Muscle of arm (tissue), 14 donors: ENCODE measurements at places on chromosomes 2 and 18.

DNA sequence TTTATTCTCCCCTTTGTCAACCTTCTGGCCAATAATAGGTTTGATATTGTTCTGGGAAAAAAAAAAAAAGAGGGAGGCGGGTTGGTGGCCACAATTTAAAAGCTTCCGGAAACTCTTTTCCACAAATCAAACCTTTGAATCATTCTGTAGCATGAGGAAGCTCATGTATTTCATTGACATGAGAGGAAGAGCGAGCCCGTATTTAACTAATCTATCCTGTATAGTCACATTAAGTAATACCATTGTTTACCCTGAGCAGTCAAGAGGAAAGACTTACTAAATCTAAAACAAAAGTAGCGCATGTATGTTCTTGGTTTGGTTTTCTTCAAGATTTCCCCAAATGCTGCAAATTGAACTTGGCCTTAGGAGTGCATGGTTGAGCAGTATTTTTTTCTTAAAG lies 120.1 kb downstream of the NCKAP5 start:
- DNase-seq = no peak

DNA sequence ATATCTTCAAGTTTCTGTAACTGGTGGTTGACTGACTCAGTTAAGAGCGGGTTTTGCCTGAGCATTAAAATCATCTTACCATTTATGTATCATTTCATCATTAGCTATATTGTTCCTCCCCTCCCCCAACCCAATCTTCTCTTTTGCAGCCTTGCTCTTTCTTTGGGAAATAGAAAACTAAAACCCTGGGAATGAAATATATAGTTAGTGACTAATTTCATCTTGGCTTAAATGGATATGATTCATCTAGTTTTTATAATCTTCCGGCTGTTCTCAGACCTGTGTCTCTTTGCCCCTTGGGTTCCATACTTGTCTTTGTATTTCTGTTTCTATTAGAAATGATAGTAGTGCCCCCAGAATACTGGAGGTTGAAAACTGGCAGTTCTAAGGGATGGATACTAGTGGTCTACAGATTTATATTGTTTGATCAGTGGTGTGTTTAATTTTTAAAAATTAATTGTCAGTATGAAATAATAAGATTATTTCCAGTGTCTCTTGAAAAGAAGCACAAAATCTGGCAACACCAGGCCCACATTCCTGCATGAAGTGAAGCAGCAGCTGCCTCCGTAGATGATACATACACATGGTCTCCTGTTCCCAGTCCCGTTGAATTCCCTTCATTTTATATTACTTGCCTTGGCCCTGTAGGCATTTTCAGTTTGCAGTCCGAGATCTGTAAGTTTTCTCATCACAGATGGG lies 44.5 kb downstream of the PHLPP1 start:
- DNase-seq = no peak

DNA sequence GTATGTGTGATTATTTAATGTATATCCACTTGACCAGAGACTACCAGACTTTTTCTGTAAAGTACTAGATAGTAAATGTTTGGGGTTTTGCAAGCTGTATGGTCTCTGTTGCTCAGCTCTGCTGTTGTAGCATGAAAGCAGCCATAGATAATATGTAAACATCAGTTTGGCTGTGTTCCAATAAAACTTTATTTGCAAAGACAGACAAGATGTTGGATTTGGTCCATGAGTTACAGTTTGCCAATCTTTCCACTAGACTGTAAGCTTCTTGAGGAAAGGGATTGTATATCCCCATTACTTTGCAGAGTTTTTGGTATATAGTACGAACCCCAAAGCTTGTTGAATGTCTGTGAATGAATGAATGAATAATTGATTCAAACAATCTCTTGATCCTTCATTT lies 17.2 kb downstream of the REL start:
- no peak for DNase-seq

- DNase-seq = no peak
Observed at GRCh38 chr2:134411279-134411827, 157.5 kb downstream of the MGAT5 start.

- DNase-seq = no peak
Observed at GRCh38 chr2:53820048-53820447, 33.2 kb downstream of the ERLEC1 start.

DNA sequence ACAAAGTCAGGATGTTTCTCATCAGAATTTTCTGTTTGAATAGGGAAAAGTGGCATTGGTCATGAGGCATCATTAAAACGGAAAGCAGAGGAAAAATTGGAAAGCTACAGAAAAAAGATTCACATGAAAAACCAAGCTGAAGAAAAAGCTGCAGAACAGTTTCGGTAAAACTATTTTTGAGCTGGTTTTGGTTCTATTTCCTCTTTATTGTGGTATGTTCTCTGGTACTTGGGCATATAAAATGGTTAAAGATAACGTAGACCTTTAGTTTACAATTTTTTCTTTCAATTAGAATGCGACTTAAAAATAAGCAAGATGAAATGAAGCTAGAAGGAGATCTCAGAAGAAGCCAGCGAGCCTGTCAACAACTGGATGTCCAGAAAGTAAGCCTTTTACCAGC lies 7.6 kb downstream of the GPATCH11 start:
- no peak for DNase-seq

DNA sequence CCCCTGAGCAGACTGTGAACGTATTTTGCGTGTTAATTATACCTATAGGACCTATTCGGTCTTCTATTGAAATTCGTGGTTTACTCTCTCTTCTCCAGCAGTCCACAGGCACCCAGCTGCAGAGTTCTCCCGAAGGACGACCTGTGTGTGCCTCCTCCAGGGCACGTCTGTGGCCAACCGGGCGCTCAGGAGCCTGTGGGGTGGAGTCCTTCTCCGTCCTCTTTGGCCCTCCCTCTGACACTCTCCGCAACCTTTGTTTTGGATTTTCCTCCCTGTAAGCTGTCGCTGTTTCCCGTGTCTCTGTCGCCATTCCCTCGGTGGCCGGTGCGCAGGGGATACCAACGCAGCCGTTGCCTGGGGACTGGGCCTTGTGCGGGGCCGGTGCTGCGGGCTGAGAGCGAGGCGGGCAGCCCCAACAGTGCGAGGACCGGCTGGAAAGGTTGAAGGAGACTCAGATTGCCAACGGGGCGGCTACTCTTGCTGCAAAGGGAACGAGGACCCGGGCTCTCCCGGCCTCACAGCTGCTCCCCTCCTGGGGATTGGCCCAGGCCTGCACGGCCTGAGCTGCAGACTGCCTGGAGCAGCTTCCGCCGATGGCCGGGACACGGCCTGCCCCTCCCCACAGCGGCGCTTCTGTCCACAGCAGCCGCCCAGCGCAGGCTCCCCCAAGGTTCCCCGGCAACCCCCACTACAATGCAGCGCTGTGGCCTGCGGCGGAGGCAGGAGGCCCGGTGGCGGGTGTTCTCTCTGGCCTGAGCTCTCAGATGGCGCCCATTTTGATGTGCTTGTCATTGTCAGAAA lies 221.0 kb downstream of the MTX2 start:
- DNase-seq = no peak

DNA sequence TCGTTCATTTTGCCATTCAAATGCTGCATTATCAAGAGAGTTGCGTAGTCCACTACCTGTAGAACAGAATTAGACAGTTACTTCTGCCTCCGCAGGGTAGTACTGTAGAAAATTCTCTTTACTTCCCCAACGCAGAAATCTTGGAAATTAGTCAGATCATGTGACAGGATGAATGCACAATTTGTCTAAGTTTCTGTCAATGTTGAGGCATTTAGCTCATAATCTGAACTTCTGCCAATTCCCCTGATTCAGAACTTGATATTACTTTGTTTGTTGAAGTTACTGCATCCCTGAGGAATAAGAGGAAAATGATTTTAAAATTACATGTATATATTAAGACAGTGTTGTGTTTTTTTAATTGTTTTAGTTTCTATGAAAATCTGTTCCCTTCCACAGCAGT lies 83.4 kb downstream of the TTC27 start:
- DNase-seq = peak; percentile 63
